Stimulated activated CD8-positive, alpha-beta memory T cell treated with anti-CD3 and anti-CD28 coated beads, Interleukin-7, amount 100 ng/mL, for 1 hour (primary cell): ENCODE measurements at places on chromosomes 4 and X.

- DNase-seq = no peak
Measured at GRCh38 chr4:82046796-82047195, 327.0 kb downstream of the HNRNPD start.

GRCh38 chr4:1503583-1504471, 97.6 kb upstream of the NKX1-1 start:
- no peak for DNase-seq

- DNase-seq = no peak
Measured at GRCh38 chr4:25112995-25113380, 47.3 kb downstream of the SEPSECS start.

- DNase-seq = no peak
Measured at GRCh38 chrX:52118262-52118661, 49.3 kb upstream of the MAGED4B start.

- DNase-seq = no peak
Measured at GRCh38 chrX:45515262-45516215, 314.9 kb upstream of the DIPK2B start.

DNA sequence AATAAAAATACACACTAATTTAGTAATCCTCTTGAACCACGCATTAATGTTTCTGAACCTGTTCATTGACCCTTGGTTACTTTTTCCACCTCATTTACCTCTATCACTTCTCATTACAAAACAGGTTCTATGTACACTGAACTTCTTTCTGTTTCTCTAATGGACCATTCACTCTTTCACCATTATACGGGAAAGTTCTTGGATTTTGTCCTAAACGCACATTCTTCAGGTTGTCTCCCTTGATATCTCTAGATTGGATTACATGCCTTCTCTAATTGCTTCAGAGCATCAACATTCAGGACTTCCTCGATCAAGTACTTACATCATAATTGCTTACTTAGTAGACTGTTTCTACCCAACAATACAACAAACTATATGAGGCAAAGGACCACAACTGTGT, 359.4 kb upstream of the FSTL5 start:
- DNase-seq = no peak

- no peak for DNase-seq
Measured at GRCh38 chr4:152515678-152516077, 20.2 kb downstream of the FBXW7 start.

DNA sequence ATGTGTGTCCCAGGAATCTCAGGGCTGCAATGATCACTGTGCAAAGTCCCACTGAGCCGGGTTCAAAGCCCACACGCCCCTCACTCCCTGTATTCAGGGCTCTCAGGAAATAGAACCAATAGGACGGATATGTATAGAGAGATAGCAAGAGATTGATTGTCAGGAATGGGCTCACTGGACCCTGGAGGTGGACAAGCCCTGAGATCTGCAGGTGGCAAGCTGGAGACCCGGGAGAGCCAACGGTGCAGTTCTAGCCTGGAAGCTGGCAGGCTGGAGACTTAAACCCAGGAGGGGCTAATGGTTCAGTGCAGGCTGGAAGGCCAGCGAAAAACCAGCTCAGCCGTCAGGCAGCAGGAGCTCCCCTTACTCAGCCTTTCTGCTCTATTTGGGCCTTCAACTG, 52.8 kb upstream of the ADRA2C start:
- no peak for DNase-seq

DNA sequence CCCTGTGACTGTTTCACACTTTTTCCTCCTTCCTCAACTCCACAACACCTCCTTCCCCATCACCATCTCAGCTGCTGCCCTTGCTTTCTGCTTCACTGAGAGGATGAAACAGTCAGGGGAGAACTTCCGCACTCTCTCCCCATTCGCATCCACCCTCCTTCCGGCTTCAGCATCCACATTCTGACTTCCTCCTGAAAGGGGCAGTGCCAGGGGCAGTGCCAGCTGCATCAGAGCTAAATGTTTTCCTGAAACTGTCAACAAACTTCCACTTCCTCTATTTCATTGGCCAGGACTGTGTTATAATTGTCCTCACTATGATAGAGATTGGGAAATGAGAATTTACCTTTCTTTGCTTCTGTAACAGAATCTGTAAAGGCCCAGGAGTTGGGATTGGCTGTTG, 18.2 kb upstream of the RASL11B start:
- no peak for DNase-seq

- no peak for DNase-seq
Measured at GRCh38 chr4:37991623-37992410, 31.6 kb downstream of the PTTG2 start.
